ENCODE measurements at places on chromosomes 5 and 9. TPM values are rescaled to one million over a fixed set of nuclear protein-coding genes. Genes with fewer than 3 reads are reported as not detected.

CCDC180 gene
- total RNA-seq: 0.29 TPM

SLC26A2 gene
- total RNA-seq: 11.9 TPM

MEIKIN gene
- total RNA-seq: not detected

NFX1 gene
- 15.6 TPM for total RNA-seq

PLAA gene
- total RNA-seq: 26.8 TPM

PCDHGA3 gene
- total RNA-seq: 0.52 TPM

PCDHB8 gene
- not detected for total RNA-seq

NR2F1 gene
- total RNA-seq: 14.8 TPM

ORM2 gene
- total RNA-seq: not detected

KYAT1 gene
- 18.9 TPM for total RNA-seq

RASGEF1C gene
- not detected for total RNA-seq

CCDC192 gene
- total RNA-seq: not detected

HRCT1 gene
- not detected for total RNA-seq

ECSCR gene
- 0.12 TPM for total RNA-seq

HNRNPH1 gene
- total RNA-seq: 405 TPM

STARD4 gene
- total RNA-seq: 45.2 TPM

SELENOP gene
- total RNA-seq: 2.1 TPM

ZNF462 gene
- total RNA-seq: 8.8 TPM
